Naive thymus-derived CD8-positive, alpha-beta T cell (primary cell): ENCODE measurements at places on chromosomes 7 and 10.

GRCh38 chr10:110076559-110077318 is 69.0 kb downstream of the ADD3 start:
- DNase-seq, result peak; percentile 68

GRCh38 chr7:146255609-146256008 is 139.0 kb downstream of the CNTNAP2 start:
- DNase-seq, result no peak

DNA sequence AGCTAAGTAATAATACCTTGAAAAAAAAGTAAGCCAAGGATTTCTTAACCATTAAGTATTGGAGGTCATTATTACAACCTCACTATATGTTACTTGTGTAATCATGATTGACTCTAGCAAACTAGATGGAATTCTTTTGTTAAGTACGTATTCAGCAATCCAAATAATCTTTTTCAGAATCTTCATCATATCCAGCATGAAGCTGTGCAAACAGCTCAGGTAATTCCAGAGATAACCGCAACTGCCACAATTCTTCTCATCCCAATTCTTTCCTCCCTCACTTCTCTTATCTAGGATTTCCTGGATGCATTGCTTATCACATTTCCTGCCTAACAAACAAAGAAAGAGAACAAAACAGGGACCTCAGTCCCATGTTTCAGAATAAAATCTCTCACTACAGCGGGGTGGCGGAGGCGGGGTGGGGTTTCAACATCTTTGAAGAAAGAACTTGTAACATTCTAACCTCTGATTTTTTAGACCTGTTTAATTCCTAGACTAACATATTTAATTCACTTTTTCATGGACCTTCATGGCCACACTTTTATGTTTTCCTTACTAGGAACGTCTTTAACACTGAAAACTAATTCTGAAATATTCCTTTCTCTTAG is 156.5 kb downstream of the POM121L12 start:
- DNase-seq, result no peak

GRCh38 chr10:116960066-116960776 is 44.8 kb downstream of the SHTN1 start:
- no peak for DNase-seq

DNA sequence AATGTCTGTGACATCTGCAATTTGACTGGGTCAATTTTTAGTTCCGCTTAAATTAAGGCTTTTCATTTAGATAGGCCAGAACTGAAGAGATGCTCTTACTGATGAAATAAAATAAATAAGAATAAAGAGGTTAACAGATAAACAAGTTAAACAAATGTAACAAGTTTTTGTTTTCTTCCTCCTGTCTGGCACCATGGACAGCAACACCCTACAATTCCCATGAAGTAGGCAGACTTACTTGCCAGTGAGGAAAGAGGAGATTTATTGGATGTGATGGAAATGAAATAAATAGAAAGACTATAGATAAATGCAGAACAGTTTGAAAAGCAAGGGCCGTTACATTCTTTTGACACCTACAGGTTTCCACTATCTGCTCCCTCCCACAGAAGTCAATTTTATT is 118.5 kb downstream of the AMPH start:
- DNase-seq, result no peak

- DNase-seq, result no peak
Measured at GRCh38 chr7:2062648-2063047, 170.1 kb downstream of the MAD1L1 start.

DNA sequence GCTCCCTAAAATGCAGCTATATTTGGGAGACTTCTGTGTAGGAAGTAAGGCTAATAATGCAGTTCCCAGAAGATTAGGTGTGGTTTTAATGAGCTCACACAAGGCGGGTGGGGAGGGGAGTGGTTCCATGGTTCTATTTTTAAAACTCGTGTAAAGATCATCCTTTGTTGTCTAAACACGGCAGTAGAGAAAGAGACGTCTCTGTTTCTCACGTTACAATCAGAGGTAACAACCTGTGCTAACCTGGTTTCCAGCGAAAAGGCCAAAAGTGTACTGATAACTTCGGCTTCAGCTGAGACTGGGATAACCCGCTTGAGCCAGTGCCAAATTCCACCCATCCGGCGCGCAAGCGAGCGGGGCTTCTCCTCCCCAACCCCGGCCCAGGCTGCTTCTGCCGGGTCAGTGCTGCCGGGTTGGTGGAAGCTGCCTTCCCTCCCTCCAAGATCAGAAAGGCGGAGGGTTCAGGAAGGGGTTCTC is 2.5 kb upstream of the MAP3K8 start:
- DNase-seq, result no peak

- no peak for DNase-seq
Measured at GRCh38 chr10:68327889-68328786, 3.7 kb upstream of the HNRNPH3 start.

- DNase-seq, result no peak
Measured at GRCh38 chr7:20030915-20031362, 186.2 kb downstream of the MACC1 start.

GRCh38 chr10:103983367-103983911 is 16.5 kb downstream of the SLK start:
- DNase-seq, result peak; percentile 47

DNA sequence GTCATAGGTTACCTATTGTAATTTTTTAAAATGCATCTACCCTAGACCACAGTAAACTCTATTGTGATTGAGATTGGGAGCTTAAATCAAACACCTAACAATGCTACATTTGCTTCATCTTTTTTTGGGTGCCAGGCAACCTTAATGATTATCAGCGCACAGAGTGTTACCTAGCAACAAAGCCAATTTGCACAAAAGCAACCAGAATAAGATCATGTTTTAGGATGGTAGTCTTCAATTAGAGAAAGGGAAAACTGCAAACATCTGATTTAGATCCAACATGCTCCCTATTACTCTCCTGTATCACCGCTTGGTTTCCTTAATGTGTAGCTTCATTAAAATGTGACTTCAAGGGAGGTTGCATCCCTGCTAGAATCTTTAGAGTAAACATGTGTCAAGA is 226.9 kb downstream of the ABCA13 start:
- DNase-seq, result no peak

DNA sequence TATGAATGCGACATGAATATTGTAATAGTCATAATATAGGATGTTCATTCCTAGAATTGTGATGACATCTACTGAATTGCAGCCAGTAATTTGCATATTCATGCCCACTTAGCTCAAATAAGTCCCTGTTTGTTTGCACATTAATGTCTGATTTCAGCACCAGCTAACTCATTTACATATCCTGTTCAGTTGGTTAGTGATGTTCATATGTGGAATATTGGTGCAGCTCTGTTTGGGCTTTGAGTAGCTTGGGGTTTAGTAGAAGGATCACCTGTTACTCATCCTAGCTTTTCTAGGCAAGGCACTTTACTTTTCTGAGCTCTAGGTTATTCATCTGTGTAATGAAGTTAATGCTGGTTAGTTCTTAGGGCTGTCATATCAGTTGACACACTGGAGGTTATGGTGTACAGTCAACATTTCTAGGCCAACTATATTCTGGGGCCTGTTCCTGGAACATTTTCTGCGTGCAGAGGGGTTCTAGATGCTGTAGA is 238.4 kb downstream of the EXOC4 start:
- DNase-seq, result no peak

DNA sequence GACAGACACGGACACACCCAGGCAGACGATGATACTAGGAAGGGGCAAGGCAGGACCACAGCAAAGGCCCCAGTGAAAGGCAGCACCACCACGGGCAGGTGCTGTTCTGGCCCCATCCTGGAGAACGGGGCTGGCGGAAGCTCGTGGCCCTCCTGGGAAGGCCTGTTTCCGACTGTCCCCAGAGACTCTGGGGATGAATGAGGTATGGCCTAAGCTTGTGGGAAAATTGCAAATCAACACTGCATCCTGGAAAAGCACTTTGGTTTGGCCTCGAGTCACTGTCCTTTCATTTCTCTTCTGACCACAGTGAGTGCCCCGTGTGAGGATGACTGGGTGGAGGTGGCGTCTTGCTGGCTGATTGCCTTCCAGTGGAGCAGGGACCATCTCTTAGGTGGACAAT is 81.6 kb upstream of the ANLN start:
- DNase-seq, result no peak

DNA sequence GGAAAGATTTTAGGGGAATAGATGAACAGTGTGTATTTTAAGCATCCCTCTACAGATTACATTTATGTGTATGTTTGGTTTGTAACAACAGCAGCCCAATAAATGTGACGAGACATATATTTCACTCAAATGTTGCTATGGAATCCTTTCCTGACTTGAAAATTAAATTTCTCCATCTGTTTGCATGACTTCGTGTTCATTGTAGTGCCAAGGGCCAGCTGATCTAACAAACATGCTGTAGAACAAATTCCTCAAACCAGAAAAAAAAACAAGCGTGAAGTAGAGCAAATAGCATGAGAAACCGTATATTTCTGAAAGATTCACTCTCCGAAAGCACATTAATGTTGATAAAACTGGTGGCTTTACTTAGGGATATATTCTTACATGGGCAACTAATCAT is 87.8 kb downstream of the NRCAM start:
- no peak for DNase-seq

GRCh38 chr10:34776090-34776690 is 38.9 kb downstream of the PARD3 start:
- DNase-seq, result no peak

DNA sequence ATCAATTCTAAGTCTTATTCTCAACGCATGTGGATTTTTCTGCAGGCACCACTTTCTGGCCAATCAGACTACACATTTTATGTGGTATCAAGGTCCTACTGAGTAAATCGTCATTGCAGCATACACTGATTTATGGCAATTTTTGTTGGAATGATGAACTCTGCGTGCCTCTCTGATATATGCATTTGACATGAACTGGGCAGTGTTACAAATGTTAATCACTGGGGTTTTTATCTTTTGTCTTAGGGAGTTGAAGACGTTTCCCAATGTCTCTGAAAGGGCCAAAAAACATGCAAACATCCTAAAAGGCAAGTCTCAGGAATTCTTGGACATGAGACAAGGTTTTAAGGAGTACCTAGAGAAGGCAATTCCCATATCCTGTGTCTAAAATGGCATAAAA is 809.5 kb upstream of the CELF2 start:
- no peak for DNase-seq

- no peak for DNase-seq
Measured at GRCh38 chr10:76786504-76787072, 851.0 kb downstream of the KCNMA1 start.

DNA sequence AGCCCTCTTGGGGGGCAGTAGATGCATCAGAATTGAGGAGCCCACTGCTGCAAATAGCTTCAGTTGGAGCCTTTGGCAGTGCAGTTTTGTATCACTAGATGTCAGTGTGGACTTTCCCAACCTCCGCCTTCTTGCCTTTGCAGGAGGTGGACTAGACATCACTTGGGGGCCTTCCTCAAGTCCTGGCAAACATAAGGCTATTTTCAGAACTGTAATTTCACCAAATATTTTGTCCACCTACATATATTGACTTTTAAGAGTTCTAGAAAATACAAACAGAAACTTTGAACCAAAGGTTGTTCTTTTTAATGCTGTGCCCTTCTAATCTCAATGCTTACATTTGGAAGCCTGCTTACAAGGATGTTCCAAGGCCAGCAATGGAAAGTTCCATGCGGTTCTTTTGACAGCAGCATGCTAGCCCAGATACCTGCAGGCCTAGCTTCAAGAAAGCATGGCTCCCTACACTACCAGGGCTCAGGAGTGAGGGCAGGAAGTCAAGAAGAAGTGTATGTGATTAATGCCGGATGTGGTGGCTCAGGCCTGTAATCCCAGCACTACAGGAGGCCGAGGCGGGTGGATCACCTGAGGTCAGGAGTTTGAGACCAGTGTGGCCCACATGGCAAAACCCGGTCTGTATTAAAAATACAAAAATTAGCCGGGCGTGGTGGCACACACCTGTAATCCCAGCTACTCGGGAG is 8.0 kb upstream of the ZNRF2 start:
- peak; percentile 28 for DNase-seq

DNA sequence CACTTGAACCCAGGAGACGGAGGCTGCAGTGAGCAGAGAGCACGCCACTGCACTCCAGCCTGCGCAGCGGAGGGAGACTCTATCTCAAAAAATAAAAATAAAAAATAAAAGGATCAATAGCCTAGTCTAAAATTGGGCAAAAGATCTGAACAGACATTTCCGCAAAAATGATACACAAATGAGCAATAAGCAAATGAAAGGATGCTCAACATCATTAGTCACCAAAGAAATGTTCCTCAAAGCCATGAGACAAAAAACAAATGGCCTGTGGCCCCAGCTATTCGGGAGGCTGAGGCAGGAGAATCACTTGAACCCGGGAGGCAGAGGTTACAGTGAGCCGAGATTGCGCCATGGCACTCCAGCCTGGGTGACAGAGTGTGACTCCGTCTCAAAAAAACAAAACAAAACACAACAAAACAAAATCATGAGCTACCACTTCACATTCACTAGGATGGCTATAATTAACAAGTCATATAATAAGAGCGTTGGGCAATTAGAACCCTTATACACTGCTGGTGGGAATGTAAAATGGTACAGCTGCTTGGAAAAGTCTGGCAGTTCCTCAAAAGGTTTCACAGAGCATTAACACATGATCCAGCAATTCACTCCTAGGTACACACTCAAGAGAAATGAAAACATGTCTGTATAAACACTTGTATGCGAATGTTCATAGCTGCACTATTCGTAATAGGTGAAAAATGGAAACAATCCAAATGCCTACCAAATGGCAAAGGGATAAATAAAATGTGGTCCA is 3.1 kb downstream of the DAGLB start:
- DNase-seq, result no peak

DNA sequence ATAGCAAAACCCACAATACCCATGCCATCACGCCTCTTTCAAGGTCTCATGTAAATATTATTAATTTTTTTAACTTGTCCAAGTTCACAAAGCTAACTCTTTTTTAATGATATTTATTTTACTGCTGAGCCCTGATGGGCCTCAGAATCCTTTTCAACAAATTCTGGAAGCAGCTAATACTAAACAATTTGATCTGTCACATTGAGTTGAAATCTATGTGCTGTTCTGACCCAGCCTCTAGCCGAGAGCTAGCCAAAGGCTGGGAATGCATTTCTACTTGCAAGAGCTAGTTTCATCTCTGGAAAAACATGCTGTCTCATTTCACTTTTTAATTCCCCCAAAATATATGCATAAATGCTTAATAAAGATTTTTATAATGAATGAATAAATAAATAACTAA is 47.9 kb downstream of the TFAM start:
- DNase-seq, result no peak

DNA sequence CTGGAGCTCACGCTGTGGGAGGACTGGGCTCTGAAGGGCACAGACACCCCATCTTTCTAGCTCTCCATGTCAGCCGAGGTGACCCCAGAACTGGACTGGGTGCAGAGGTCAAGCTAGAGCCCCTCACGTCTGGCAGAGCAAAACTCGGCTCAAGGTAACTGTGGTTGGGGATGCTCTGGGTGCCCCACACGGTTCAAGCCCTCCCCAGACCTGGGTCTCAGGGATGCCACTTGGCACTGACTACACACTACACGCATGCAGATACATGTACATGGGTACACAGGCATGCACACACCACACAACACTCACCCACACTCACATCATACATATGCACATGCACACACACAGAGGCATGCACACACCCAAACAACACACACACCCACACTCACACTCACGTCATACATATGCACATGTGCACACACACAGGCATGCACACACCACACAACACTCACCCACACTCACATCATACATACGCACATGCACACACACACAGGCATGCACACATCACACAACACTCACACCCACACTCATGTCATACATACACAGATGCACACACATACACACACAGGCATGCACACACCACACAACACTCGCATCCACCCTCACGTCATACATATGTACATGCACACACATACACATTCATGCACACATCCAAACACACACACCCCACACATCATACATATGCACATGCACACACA is 219.3 kb downstream of the DNAJB6 start:
- no peak for DNase-seq

- DNase-seq, result no peak
Measured at GRCh38 chr10:113129117-113129516, 179.1 kb downstream of the TCF7L2 start.

GRCh38 chr10:30762620-30763019 is 133.1 kb upstream of the LYZL2 start:
- DNase-seq, result no peak
